SK-N-DZ (cell line): ENCODE measurements at places on chromosomes 11 and 22.

DNA sequence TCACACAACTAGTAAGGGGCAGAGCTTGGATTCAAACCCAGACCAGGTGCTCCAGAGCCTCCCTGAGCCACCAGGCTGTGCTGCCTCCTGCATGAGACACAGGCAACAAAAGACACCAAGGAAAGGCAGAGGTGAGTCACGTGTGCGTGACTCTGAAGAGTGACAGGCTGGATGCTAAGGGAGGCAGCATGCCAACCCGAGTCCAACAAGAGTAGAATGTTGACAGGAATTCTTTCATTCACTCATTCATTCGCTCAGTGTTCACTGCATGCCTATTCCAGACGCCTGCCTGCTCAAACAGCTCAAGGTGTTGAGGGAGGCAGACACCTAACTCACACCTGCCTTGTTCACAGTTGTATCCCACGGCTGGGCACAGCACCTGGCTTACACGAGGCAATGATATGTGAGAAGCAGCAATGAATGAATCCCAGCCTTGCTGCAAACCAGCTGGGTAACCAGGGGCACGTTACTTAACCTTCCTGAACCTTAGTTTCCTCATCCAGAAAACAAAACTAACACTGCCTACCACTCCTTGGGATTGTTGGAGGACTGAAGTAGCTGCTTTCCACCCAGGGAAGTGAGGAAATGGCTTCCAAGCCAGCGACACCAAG lies 73.8 kb upstream of the ARFGAP3 start:
- no peak for DNase-seq

- no peak for DNase-seq
Measured at GRCh38 chr11:34614344-34615104, 6.4 kb upstream of the EHF start.

- DNase-seq = no peak
Measured at GRCh38 chr11:92682952-92683351, 286.5 kb upstream of the MTNR1B start.

GRCh38 chr22:45292731-45293442 lies 8.1 kb downstream of the UPK3A start:
- DNase-seq = no peak

DNA sequence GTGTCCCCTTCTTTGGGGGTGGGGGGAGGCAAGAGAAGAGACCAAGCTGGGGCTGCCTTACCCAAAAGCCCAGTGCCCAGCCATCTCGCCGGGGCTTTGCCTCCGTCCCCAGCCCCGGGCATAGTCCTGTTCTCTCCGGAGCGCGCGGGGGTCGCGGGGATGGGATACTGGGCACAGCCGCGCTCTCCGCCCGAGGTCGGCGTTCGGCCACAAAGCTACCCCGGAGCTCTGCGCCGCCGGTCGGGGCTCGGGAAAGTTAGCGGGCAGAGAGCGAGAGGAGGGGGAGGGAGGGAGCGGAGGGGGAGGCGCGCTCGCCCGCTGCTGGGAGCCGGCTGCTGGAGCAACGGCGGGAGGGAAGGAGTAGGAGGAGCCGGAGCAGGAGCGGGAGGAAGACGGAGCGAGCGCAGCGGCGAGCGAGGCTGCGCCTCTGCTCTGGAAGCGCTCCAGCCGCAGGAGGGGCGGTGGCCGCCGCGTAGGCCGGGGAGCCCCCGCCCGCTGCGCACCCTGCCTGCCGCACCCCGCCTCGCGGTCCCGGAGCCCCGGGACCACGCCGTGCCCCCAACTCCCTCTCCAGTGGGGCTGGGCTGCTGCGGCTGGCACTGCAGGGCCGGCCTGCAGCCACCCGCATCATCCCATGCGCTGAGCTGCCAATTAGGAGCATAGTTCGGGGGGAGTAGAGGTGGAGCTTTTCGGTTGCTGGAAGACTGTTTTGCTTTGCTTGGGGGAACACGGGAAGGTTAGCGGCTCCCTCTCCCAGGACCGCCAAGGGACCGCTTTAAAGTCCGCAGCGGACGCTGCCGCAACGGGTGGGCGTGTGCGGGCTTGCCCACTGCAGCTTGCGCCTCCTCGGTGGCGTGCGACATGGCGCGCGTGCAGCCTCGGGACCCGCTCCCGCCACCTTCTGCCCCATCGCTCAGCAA lies at the start of gene SCN4B:
Gene SCN4B (minus strand): TSS at position 272 of the 920 bp plus-strand sequence. CDS start 150 bp downstream, at position 122.
- peak; percentile 34 for DNase-seq

DNA sequence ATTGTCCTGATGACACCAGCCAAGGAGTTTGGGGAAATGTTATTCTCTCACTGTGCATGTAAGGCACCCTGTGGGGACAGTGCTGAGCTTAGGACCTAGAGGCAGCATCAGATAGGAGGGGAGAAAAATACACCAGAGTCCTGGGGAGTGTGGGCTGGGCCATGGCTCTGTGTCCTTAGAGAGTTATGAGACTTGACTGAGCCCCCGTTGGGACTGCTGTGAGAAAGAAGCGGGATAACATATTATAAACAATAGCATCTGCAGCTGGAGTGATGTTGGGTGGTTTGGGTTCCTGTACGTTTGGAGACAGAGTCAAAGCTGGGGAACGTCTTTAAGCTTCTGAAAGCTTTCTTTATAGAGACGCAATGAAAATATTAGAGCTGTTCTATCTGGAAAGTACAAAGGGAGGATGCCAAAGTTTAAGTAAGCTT lies 90.9 kb upstream of the CRTAM start:
- DNase-seq = no peak

DNA sequence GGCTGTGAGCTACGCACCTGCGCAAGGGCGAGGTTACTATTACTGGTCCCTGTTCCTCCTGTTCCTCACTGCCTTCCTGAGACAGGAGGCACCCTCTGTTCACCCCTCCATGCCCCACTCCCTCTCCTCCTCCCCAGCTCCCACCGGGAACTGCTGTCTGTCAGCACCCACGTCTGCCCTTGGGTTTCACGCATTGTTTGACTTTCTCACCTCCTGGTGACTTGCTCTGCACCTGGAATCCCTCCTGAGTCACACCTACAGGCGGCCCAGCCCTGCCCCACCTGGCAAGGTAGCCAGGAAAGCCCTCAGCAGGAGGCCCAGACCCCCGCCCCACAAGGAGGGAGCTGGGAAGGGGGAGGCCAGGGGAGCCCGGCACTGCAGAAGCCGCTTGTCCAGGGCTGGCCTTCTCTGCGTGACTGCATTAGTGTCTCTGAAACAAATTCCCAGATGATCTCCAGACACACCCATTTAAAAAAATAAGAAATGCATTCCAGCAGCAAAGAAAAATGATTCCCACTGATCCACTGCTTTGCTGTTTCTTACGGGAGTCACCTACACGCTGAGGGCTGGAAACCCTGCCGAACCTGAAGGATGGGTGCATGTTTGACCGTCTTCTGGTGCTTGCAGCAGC lies 86.4 kb downstream of the CELSR1 start:
- DNase-seq = no peak

DNA sequence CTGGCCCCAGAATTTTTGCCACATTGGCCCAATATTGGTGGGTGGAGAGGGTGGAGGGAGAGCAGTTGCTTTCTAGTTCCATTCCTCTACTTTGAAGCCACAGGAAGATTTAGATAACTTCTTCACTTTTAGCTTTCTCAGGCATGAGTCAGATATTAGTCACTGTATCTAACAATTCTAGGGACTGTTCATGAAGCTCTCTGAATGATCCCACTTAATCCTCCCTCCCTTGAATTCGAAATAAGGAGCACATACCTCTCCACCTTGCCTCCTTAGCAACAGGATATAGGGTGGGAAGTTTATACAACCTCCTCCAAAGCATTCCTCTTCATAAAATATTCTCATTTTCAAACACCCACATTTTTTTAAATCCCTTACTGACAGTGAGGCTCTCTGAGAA lies 13.5 kb downstream of the FSHB start:
- no peak for DNase-seq

GRCh38 chr11:60944490-60945294 lies 7.3 kb downstream of the SLC15A3 start:
- DNase-seq = no peak

GRCh38 chr22:19728271-19728670 lies 4.9 kb downstream of the GP1BB start:
- DNase-seq = no peak

GRCh38 chr11:6681505-6681904 lies 1.6 kb downstream of the MRPL17 start:
- no peak for DNase-seq

GRCh38 chr11:787084-787675 lies 2.7 kb downstream of the CEND1 start:
- no peak for DNase-seq

GRCh38 chr11:77580712-77581337 lies 8.9 kb upstream of the AQP11 start:
- DNase-seq = peak; percentile 40

DNA sequence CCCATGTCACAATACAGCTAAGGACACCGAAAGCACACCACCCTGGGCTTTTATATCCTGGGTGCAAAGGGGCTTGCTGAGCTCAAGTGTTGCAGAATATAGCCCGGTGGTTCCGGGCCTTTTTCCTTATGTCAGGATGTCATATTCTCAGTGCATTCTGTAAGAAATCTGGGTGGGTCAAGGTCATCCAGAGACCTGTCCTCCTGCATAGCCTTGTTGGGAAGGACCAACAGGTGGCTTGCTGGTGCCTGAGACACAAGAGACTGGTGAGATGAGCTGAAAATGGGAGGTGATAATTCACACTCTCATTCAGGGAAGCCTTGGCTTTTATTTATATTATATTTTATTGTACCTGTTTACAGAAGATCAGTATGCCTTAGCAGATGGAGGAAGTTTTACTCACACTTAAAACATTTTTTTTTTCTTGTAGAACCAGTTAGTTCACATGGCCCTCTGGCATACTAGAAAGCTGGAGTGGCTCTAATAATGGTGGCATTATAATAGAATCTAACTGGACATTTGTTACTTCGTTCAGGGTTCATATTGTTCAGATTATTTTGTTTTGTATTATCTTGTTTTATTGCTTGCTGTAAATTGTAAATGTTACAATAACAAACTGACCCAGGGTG lies 14.6 kb upstream of the TMEM123 start:
- DNase-seq = no peak

- DNase-seq = peak; percentile 78
Measured at GRCh38 chr11:25734591-25735211, 597.2 kb upstream of the ANO3 start.

GRCh38 chr11:96204721-96205459 lies 138.1 kb downstream of the MAML2 start:
- DNase-seq = peak; percentile 30

GRCh38 chr11:125082611-125083311 lies 19.7 kb downstream of the SLC37A2 start:
- DNase-seq = no peak

GRCh38 chr22:49425356-49425755 lies 402.3 kb downstream of the BRD1 start:
- DNase-seq = no peak

DNA sequence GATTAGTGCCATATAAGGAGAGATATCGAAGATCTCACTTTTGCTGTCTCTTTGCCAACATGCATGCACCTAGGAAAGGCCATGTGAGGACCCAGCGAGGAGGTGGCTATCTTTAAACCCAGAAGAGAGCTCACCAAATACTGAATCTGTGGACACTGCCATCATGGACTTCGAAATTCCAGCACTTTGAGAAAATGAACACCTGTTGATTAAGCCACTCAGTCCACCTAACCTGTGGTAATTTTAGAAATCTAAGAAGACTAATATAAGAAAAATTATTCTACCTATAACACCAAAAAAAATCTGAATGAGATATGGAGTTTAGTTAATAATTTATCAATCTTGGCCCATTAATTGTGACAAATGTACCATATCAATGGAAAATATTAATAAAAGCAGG lies 193.6 kb upstream of the CARD18 start:
- DNase-seq = no peak

DNA sequence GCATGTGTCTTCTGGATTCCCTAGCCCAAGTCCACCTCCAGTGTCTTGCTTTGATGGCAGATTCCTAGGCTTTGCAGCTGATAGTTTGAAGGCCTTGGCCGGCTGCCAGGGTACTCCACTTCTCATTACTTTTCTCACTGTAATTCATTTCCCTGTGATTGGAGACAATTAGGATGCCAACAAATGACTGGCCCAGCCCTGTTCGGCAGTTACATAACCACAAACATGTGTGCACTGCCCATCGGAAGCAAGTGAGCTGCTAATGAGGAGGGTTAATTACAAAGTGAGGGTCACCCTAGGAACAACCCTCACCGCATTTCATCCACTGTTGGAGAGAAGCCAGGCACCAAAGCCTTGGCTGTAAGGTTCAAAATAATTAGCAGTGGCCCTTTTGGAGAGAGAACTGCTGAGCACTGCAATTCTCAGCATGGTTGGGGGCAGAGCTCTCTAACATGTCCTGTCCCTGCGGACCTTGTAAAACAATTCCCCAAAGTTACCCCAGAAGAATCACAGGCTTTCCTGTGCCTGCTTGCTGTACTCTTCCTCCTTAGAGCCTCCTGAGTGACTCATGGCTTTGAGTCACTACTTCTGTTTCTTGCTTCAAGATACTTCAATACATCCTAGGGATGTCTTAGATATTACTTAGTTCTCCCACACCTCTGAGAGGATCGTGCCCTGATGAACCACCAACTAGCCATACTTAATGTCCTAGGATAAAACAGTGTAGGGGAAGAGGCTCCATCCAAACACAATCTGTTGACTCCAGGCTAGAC lies 109.7 kb upstream of the GALNT18 start:
- no peak for DNase-seq

GRCh38 chr11:110373051-110373702 lies 56.6 kb upstream of the FDX1 start:
- no peak for DNase-seq
